ENCODE measurements at places on chromosomes 13 and 19.

DNA sequence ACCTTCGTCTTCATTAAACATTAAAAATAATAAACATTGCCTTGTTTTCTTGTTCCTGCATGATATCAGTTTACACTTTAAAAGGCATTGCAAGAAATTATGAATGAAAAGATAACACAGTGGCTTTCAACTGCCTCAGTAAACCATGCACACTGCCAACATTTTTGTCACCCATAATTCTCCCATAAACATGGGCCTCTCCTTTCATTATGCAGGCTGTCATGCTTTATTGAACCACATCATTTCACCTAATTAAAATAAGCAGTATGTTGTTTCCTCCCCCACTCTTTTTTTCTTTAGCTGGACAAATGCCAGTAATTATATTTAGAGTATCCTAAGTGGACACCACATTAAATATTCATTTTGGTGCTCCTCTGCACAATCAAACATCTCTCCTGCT is 1566.5 kb upstream of the SLC10A2 start:
- peak; percentile 63 for DNase-seq

- DNase-seq, result no peak
Observed at GRCh38 chr13:102933523-102933922, 87.7 kb downstream of the ERCC5 start.

GRCh38 chr13:114256547-114256946 is 21.9 kb downstream of the CDC16 start:
- no peak for DNase-seq

DNA sequence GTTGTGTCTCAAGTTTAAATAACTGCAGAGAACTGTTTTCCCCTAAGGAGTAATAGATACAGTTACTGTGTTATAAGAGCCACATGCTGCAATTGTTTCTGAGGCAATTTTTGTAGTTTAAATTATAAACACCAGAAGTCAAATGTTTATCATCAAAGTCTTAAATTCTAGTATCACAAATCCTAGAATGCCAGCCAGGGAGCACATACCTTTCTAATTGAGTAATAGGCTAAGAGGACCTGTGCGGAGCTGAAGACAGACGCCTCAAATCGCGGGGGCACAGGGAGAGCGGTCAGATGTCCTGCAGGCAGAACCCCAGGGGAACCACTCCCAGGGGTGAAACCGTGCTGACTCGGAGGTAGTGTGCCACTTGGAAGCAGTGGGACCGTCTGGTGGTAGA is 65.2 kb upstream of the TNFRSF19 start:
- DNase-seq, result no peak

GRCh38 chr19:8148410-8149260 is 757 bp downstream of the FBN3 start:
- peak; percentile 45 for DNase-seq

GRCh38 chr13:40070357-40070756 is 414.9 kb downstream of the COG6 start:
- DNase-seq, result peak; percentile 11

GRCh38 chr19:13884726-13885591 is 8.0 kb downstream of the NANOS3 start:
- DNase-seq, result no peak

DNA sequence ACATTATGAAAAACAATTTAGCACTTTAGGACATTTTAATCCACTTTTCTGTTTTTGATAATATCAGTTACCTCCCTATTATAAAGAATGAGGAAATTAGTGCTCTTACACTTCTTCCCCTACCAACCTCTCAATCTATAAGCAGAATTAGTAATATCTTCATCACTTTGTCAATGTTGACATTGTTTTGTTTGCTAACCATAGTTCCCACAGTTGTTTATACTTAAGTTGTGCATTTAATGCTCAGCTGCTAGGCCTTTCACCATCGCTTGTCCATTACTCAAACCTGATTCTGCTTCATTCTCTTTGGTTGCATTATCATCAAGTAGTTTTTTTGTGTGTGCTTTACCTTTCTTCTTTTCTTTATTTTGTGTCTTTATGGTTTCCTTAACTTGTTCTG is 132.1 kb downstream of the CDK8 start:
- no peak for DNase-seq

DNA sequence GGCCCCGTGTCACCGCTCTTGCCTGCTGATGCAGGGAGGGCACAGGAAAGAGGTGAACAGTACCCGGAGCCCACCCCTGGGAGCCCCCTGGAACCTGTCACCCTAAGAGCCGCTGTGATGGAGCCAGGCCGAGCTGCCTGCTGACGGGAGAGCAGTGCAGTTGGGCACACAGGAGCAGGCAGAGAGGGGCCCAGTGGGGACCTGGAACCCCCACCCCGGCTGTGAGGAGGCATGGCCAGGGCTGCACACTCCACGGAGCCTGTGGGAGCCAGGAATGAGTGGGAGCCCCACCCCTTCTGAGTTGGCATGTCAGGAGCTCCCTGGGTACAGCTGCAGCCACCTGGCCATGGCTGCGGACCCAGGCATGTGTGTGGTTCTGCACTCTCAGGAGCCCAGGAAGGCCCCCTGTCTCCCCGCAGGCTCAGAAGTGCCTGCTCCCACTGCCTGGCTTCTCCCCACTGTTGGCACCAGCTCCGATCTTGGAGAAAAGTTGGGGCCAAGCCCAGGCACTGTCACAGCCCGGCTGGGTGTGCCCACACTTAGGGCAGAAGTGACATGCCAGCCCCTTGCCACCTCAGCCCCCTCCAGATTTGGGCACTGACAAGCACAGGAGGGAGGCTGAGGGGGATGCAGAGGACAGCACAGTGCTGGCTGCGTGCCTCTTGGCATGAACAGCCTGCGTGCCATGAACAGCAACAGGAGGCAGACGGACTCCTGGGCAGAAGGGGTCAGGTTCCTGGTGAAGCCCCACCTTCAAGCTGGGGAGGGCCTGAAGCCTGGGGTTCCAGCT is 6.3 kb downstream of the CFAP97D2 start:
- DNase-seq, result no peak

DNA sequence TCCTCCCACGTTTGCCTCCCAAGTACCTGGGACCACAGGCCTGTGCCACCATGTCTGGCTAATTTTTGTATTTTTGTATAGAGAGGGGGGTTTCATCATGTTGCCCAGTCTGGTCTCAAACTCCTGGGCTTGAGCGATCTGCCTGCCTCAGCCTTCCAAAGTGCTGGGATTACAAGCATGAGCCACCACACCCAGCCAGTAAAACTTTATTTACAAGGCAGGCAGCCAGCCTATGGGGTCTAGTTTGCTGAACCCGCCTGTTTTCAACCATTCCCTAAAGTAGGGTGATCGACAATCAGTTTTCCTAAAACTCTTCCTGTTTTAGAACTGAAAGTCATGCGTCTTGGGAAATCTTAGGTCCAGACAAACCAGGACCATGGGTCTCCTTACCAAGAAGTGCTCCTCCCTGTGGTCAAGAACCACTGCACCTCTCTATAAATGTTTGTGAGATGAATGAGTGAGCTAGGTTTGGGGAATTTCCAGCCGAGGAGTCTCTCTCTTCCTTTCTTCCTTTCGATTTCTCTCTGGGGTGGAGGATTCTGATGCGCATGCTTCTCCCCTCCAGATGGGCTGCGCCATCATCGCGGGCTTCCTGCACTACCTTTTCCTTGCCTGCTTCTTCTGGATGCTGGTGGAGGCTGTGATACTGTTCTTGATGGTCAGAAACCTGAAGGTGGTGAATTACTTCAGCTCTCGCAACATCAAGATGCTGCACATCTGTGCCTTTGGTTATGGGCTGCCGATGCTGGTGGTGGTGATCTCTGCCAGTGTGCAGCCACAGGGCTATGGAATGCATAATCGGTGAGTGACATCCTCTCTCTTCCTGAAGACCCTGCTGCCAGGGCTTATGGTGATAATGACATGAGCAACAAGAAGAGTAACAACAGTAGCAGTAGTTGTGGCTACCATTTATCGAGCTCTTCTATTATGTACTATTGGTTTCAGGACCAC is 38.7 kb downstream of the ADGRE1 start:
- no peak for DNase-seq

GRCh38 chr19:50876456-50876855 is 3.2 kb downstream of the KLK2 start:
- DNase-seq, result no peak

DNA sequence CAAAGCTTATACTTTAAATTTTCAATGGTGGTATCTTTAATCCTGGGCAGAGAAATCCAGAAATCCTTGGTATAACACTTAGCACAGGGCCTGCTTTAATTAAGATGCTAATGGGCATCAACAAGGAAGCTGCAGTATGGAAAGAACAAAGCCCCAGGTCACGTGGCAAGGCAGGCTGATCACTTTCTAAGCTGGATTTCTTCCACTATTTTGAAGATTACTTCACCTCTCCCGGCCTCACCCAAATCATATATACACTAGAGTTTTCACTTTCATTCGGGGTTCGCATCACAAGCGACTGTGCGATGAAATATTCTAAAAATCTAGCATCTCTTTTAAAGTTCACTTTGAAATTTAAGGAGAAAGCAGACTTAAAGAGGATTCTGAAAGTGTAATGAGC is 71.8 kb downstream of the STARD13 start:
- no peak for DNase-seq

DNA sequence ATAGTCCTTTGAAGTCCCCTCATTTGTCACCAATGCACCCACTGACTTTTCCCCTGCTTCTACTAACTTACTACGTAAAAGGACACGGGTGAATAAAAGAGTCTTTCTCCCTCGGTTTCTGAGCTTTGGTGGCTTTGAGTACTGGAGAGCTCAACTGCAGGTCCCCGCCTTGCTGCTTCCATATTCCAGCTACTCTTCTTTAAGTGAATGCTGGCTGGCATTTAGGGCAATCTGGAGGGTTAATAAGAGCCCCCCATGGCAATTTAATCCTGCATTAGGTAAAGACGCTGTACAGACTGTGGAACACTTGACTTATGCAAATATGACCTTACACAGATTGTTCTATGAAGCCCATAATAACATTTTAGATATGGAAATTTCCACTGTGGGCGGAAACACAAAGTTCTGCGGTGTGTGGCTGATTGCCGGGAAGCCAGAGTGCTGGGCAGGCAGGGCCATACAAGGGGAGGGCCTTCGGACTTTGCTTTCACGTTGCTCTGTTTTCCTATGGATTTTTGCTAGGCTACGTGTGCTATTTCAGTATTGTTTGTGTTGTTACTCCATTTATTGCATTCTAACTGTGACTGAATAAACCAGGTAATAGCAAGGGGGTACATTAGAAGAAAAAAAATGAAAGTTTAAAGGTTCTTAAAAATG is 97.5 kb downstream of the SLC10A2 start:
- no peak for DNase-seq

GRCh38 chr13:81109026-81109425 is 768.1 kb upstream of the SPRY2 start:
- no peak for DNase-seq

Measured in NCI-H345 (cell line).